ENCODE measurements at places on chromosomes 1 and 21.

DNA sequence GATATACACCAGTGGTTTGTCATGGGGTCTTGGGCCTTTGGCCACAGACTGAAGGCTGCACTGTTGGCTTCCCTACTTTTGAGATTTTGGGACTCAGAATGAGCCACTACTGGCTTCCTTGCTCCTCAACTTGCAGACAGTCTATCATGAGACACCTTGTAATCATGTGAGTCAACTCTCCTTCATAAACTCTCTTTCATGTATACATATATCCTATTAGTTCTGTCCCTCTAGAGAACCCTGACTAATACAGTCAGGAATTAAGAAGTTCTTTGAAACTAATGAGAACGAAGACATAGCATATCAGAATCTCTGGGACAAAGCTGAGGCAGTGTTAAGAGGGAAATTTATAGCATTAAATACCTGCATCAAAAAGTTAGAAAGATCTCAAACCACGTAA lies 110.8 kb downstream of the SLC5A9 start:
- no peak for DNase-seq

DNA sequence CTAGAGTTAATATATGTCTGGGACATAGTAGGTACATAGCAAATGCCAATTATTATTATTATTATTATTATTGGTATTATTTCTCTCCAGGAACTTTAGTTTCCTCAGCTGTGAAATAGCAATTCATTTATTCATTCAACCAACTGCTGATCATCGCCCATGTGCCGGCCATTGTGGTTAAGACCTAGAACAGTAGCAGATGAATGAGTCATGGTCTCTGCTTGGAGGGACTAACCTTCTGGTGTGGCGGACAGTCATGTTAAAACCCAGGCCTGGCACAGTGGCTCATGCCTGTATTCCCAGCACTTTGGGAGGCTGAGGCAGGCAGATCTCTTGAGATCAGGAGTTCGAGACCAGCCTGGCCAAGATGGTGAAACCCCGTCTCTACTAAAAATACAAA lies 23.8 kb upstream of the LDLRAP1 start:
- DNase-seq = no peak

- DNase-seq = peak; percentile 37
These were observed 29.5 kb upstream of the ECE1 start for GRCh38 chr1:21319447-21320407.

DNA sequence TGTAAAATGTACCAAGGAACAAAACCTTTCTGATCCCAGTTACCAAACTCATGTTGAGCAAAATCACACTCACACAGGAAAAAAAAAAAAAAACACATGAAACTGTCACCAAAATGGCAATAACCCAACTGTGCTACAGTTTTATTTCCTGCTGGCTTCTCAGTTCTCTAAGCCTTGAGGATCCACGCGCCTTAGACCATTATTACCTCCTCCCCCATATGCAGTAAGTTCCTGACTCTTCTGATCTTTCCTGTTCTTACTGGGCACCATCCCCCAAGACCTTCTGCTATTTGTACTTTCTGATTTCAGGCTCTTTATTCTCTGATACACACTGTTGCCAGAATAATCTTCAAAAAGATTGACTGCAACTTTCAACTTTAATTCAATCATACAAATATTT lies 79.6 kb downstream of the SLC45A1 start:
- DNase-seq = no peak

DNA sequence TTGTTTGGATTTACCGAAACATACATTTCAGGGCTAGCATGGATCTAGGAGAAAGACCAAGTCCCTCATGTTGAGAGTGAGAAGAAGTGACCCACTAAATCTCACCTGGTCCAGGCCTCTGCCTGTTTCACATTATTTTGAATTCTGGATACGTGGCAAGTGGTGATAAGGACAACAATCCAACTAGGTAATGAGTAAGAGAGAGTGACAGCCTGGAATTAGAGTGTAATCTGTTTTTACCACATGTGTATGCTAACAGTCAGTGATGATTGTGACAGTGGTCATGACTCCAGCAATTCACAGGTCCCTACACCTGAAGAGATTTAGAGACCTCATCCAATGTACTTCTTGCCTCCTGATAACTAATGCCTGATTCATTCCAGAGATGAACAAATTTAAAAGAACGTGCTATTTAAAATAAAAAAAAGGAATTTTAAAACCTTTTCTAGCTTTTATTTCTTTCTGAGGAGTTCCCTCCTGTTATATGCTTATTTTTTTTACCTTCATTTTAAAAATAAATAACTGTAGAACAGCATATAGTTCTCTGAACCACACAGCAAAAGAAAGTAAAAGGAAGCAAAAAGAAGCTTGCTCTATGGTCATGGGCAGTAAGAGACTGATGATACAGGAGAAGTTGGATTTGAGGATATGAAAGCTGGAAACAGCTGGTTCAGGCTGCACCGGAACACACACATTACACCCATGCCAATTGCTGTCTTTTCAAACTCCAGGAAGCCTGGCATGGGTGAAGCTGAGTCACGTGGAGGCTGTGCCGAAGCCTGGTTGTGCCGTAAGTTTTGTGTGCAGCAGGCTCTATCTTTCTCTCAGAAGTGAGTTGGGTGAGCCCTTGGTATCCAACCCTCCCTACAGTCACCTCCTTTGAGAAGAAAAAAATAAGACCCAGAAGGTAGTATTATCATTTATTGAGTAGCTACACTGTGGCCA lies 14.7 kb downstream of the C1orf116 start:
- DNase-seq = no peak

DNA sequence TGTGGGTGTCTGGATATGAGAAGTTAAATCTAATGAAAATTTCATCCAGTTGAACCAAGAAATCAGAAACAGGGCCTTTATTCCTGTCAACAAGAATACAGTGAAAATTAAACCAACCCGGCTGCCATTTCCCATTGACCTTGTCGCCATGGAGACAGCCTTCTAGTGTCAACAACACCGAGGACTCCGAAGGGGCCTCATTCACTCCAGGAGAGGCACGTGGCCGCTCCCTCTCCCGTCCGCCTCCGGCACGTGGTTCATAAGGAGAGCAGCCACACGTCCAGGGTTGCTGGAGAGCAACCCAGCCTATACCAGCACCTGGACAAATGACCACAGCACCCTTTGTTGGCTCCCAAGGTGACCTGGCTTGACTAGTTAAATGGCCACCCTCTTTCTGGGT lies 120.3 kb upstream of the VAMP3 start:
- DNase-seq = peak; percentile 84

GRCh38 chr1:11484321-11484655 lies 5.3 kb downstream of the DISP3 start:
- peak; percentile 40 for DNase-seq

GRCh38 chr1:93607814-93608186 lies 73.8 kb downstream of the BCAR3 start:
- DNase-seq = no peak

GRCh38 chr21:42250422-42251403 lies 31.8 kb downstream of the ABCG1 start:
- no peak for DNase-seq

GRCh38 chr1:203648276-203648675 lies 21.6 kb downstream of the ATP2B4 start:
- no peak for DNase-seq

DNA sequence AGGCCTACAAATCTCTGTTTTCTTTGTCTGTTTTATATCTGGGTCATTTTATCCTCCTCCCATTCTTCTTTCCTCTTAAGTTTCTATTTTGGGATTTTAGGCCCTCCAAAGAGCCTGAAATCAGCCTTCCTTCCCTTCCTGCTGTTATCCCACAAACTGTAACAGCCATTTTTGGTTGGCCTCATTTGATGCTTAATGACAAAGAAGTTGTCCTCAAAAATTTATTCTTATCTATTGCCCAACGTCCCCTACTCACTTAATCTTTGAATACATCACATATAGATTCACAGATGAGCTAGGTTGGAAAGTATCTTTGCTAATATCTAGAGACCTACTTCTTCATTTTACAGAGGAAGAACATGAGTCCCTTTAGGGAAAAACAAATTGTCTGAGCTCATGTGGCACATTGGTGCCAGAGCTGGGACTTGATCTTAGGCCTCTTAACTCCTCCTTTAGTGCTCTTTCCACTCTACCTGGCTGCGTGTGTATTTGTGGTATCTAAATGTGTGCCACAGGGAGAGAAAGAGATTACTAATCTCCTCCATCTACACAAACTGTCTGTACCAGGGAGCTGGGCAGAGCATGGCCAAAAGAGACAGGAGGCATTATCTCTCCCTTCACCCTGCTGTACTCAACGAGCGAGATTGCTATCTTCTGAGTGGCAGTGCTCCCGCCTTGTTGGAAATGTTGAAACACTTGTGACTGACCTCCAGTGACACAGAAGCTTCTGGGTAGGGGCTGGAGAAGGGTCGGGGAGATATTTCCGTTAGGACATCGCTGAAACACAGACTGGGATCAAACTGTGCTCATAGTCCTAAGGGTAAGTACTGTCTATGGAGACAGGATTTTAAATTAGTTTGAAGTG lies 30.1 kb downstream of the RHEX start:
- DNase-seq = no peak

GRCh38 chr1:14973773-14974172 lies 179.8 kb upstream of the TMEM51 start:
- DNase-seq = no peak

DNA sequence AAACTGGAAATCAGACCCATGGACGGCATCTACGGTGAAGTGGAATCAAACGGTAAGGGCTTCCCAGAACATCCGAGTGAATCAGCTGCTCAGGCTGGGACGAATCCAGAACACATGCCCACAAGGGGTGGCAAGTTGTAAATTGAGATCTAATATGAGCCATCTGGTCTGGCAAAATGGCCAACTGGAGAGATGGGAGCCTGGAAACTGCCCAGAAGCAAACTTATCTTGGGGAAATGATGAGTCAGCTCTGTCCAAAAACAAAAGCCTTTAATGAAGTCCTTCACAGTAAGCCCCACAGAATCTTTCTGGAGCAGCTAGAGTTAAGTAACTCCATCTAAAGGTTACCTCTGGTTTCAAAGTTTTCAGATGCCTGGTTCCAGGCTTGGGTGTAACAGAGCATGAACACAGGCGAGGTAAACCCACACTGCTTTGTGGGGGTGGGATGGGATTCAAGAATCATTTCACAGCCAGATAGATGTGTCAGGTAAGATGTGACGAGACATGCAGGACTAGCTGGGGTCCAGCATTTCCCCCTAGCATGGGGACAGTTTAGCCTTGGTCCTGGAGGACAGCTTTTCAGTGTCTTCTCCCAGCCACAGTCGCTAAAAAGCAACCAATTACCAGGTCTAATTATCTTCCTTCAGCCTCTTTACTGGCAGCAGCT lies 10.5 kb upstream of the SRP9 start:
- no peak for DNase-seq

DNA sequence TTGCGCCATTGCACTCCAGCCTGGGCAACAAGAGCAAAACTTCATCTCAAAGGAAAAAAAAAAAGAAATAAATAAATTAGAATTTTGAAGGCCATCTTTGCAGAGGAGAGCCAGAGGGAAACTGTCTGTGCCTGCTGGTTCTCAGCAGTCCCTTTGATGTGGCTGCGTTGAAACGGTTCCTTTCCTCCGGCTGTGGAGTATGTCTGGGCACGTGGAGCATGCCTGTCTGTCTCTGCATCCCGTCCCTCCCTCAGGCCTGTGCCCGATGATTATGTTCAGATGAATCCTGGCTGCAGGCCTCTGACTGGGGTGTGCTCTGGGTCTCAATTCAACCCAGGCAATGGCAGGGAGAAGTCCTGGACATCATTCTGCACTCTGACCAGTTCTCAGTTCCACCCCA lies 33.4 kb downstream of the KIAA1614 start:
- no peak for DNase-seq

DNA sequence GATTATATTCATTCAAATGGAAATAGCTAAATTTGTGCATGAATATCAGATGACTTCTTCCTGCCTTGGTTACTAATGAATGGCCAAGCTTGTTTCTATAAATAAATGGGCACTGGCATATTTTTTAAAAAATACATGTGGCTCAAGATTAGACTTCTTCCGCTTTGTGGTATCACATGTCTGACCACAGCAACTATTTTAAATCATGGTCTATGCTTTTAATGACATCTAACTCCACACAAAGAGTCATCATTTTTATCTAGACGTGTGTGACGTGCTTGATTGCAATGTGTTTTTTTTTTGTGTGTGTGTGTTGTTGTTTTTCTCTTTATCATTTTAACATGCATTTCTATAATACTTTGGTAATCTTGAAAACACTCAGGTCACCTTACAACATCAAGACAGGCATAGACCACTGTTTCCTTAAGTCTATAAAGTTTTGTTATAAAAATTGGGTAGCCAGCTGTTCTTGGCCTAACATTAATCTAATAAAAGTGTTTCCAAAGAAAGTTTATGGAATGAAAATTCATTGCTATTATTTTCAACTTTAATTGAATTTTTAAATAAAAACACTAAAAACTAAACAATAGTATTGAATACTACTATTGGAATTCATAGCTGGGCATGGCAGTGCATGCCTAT lies 29.5 kb downstream of the RGS1 start:
- no peak for DNase-seq

- DNase-seq = no peak
These were observed 15.4 kb upstream of the UTS2 start for GRCh38 chr1:7868070-7868780.

GRCh38 chr1:51330331-51331201 lies at the start of gene TTC39A:
Gene TTC39A, minus strand, starts transcription at chr1:51330562. Its CDS starts 85 bp downstream, at chr1:51330477.
- DNase-seq = peak; percentile 38

DNA sequence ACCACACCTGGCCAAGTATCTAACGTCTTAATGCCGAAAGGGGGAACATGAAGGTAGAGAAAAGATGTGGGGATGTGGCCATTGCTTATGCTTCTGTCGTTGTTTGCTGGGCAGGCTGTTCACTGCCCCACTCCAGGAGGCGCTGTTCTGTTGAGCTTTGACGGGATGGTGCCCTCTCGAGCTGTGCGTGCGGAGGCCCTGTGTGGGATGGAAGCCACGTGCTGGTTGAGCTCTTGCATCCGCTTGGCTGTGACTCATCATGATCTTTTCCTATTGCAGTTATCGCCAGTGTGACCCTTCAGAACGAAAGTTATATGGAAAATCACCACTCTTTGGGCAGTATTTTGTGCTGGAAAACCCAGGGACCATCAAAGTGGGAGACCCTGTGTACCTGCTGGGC lies 26.3 kb downstream of the MTARC1 start:
- no peak for DNase-seq

DNA sequence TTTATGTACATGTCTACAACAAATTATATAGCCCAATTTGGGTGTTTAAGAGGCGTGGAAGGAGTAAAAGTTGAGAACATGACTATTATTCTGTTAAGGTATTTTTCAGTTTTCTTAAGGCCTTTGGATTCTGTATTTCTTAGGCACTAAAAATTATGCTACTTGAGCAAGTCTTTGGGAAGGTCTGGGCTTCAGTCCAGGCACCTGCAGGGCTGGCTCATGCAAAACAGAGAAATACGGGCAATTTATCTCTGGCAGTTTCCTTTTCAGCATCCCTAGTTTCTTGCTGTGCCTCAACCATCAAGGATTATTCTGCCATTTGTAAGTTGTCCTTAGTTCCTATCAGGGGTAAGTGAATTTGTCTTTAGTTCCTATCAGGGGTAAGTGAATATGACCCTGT lies 358.8 kb upstream of the B3GALT2 start:
- DNase-seq = peak; percentile 2

All from COR-L47 (cell line).